Mesenchymal stem cell (in vitro differentiated cells and primary cell): ENCODE measurements at places on chromosomes 13 and 19.

- DNase-seq: no peak
Observed at GRCh38 chr19:32268381-32268780, 77.0 kb upstream of the ZNF507 start.

- no peak for DNase-seq
Observed at GRCh38 chr19:17450264-17451075, 2.0 kb upstream of the TMEM221 start.

GRCh38 chr19:23440207-23440606, 44.9 kb upstream of the ZNF91 start:
- no peak for DNase-seq

- no peak for DNase-seq
Observed at GRCh38 chr19:19743176-19743575, 10.3 kb upstream of the ZNF14 start.

GRCh38 chr13:112962396-112962795, 6.6 kb upstream of the MCF2L start:
- no peak for DNase-seq

- peak; percentile 56 for DNase-seq
Observed at GRCh38 chr19:10230173-10230860, 814 bp downstream of the S1PR2 start.

DNA sequence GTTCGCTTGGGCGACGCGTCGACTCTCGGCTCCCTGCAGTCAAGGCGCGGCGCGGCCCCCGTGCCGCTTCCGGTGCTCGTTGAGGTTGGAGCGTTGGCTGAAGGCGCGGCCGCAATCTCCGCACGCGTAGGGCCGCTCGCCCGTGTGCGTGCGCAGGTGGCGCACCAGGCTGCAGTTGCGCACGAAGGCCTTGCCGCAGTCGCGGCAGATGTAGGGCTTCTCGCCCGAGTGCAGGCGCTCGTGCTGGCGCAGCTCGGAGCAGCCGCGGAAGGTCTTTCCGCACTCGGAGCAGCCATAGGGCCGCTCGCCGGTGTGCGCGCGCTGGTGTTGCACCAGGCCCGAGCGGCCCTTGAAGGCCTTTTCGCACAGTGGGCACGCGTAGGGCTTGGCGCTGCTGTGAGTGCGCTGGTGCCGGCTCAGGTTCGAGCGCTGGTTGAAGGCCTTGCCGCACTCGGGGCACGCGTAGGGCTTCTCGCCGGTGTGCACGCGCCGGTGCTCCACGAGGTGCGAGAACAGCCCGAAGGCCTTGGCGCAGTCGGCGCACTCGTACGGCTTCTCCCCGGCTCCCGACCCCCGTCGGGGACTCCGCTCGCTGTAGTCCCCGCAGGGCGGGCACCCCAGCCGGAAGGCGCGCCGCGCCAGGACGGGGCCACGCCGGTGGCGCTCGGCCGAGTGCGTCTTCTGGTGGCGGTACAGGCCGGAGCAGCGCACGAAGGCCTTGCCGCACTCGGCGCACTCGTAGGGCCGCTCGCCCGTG, 5.3 kb upstream of the ZNF497 start:
- DNase-seq: no peak

GRCh38 chr13:108940121-108940520, 310.7 kb downstream of the MYO16 start:
- DNase-seq: no peak
